ENCODE measurements at places on chromosomes 13 and 19.
A peak's percentile ranks its signal among the peaks of the same experiment; 100 is the strongest.

DNA sequence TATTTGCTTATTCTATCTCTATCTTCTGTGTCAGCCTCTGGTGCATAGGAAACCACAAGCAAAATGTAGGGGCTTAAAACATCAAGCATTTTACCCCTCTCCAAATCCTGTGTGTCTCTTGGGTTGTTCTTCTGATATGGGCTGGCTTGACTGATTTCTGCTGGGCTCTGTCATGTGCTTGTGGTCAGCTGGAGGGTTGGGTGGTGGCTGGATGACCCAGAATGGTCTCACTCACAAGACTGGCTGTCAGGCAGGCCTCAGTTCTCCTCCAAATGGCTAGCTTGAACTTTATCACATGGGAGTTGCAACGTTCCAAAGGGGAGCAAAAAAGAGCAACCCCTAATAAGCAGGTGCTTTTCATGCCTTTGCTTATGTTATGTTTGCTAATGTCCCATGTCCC lies 9.6 kb upstream of the LYPD5 start:
- no peak for DNase-seq

DNA sequence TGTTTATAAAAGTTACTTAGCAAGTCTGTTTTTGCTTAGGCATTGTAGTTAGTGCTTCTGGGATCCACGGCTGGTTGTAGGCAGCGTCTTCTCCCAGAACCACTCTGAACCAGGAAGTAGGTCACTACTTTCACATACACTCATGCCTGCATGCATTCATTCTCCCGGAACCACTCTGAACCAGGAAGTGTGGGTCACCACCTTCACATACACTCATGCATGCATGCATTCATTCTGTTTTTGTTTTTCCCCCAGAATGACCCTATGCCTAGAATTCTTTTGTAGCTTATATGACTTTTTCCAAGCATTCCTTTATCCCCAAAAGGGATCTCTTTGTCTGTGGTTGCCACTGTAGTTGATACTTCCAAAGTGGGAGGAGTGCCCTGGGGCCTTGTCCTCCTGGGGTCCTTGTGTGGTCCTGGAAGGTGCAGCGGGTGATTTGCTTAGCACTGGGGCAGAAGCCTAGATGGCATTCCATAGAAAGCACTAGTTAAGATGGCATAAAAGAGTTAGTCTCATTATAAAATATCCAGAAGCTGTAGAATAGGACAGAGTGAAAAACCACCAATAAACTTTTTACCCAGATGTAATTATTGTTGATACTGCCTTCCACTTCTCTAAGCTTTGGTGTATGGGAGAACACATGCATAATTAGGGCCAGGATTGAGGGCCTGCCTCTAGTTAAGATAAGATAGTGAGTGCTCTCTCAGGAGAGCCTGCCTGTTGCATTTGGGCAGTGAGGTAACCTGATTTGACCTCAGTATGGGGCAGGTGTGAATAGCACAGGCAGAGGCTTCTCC lies 68.6 kb upstream of the TEX29 start:
- no peak for DNase-seq

DNA sequence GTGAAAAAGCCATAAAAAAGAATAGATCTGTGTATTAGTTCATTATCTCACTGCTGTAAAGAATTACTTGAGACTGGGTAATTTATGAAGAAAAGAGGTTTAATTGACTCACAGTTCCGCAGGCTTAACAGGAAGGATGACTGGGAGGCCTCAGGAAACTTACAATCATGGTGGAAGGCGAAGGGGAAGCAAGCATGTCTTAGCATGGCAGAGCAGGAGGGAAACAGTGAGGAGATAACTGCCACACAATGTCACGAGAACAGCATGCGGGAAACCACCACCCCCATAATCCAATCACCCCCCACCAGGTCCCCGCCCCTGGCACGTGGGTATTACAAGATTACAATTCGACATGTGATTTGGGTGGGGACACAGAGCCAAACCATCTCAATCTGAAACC lies 39.1 kb upstream of the EEF1AKMT1 start:
- no peak for DNase-seq

DNA sequence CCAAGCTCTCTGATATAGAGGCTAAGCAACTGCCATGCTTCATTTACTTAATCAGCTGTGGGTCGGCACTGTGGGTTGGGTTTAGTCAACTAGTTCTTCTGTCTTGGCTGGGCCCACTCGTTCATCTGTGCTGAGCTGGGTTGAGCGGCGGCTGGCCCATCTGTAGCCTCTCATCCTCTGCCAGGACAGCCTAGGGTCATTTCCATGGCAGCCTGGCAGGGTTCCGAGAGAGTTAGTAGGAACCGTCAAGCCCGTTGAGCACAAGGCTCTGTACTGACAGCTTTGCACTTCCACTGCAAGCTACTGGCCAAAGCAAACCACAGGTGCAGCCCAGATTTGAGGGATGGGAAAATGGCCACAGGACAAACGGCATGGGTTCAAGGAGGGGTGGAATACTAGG lies 6.6 kb upstream of the ZNF835 start:
- DNase-seq, result no peak

DNA sequence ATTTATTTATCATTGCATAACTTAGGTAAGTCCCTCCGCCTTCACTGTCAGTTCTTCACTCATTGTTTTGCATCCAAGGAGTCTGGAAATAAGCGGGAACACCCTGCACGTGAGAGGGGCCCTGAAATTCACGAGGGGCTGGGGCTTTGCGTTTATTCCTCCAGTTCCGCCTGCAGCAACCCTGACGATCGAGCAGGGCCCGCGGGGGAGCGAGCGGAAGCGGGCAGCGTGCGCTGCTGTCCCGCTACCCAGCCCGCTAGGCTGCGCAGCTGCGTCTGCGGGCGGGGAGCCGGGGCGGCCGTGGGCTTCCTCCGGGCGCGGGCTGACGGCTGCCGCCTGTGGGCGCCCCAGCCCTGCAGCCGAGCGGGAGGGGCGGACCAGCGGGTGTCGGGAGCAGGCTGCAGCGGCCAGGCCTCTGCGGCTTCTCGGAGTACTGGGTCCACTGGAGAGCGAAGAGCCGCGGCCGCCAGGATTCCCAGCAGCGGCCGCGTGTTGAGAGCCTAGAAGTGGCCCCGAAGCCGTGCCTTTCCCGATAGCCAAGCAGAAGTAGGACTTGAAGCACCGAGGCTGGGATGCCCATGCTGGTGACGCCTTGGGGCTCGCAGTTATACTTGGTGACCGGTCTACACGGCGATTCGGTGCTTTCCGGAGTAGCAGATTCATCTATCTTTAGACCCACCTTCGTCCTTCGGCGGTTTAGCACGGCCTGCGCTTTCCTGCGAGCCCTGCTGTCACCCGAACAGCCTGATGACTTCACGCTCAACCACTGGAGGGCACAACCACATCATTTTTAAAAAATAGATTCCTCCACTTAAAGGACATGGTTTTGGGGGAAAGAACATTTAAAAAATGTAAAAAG lies 32.9 kb upstream of the SACS start:
- DNase-seq, result peak; percentile 32
